ENCODE measurements at places on chromosomes 7 and 10. TPM values are rescaled to one million over a fixed set of nuclear protein-coding genes. Genes with fewer than 3 reads are reported as not detected.

DNA sequence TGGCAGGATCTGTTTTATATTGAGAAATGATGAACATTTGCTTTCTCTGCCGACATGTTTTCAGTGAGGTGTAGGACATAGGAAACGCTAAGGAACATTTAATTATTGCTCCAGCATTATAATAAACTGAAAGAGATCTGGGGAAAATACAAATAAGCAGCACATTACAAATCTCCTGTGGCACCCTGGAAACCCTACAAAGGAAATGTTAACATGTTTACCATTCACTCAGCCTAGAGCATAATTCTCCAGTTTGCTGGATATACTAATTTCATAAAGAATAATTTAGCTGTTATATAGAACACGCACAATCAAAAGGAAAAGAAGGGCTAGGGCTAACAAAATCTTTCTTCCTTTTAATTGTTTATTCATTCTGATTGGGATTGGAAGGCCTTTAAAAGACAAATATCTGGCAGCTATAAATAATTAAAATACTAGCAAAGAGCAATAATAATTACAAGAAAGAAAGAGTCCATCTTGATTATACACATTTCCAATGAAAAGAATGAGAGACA is 299.4 kb downstream of the CRPPA start:
- DNase-seq = no peak

DNA sequence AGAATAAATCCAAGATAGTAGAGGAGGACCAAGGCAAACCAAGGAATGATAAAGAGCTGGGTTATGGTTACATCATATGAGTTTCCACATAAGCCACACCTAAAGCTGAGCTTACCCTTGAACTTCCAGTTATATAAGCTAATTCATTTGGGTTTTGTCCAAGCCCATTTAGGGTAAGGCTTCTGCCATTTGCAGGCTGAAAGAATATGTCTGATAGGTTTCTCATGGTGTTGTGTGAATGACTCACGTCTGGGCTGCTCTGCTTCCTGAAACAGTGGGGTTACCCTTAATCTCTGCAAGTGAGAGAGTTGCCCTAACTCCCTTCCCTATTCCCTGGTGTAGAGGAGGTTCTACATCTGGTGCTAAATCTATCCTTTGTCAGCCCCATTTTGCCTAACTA is 60.8 kb downstream of the PTTG1IP2 start:
- DNase-seq = no peak

GRM3 gene
- not detected for total RNA-seq

GRCh38 chr7:20826243-20826642 is 39.6 kb upstream of the SP8 start:
- no peak for DNase-seq

NOS3 gene
- 1.1 TPM for total RNA-seq
